Globus pallidus (tissue), 1 donor: ENCODE measurements at places on chromosomes 12 and 14.

- DNase-seq: no peak
Measured at GRCh38 chr12:62627181-62627580, 160.6 kb downstream of the MON2 start.

GRCh38 chr12:51926718-51927117 is 19.4 kb downstream of the ACVRL1 start:
- no peak for DNase-seq

GRCh38 chr12:87618199-87618598 is 411.0 kb downstream of the C12orf50 start:
- DNase-seq: no peak

- no peak for DNase-seq
Measured at GRCh38 chr14:60931218-60931617, 49.7 kb downstream of the TRMT5 start.

- no peak for DNase-seq
Measured at GRCh38 chr12:29430716-29431044, 49.7 kb upstream of the ERGIC2 start.

DNA sequence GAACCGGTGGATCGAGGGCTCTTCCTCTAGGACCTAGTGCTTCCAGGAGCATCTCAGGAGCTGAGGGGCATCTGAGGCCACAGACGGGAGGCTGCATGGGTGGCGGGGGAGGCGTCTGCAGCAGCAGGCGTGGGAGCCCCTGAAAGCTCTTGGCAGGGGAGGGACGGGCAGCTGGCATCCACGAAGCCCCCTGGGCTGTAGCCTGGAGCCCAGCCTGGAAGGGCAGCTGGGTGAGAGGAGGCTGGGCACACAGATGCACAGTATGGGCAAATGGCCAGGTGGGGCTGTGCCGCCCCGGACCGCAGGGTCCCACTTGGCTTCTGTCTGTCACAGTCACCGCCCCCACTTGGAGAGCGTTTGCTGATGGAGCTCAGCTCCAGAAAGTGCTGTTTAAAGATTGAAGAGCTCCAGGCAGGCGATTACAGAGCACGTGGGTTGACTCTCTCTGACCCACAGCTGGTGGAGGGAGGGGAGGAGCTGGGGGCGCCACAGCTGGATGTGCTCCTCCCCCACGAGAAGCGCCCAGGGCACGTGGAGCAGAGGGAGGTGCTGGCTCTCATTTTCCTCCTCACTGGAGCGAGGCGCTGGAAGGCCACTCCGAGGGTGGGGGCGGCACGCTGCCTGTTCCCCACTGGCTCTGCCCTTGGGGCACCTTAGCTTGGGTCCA is 155.0 kb upstream of the C14orf180 start:
- DNase-seq: peak; percentile 75

GRCh38 chr14:58865514-58866281 is 227.9 kb downstream of the DACT1 start:
- DNase-seq: no peak

DNA sequence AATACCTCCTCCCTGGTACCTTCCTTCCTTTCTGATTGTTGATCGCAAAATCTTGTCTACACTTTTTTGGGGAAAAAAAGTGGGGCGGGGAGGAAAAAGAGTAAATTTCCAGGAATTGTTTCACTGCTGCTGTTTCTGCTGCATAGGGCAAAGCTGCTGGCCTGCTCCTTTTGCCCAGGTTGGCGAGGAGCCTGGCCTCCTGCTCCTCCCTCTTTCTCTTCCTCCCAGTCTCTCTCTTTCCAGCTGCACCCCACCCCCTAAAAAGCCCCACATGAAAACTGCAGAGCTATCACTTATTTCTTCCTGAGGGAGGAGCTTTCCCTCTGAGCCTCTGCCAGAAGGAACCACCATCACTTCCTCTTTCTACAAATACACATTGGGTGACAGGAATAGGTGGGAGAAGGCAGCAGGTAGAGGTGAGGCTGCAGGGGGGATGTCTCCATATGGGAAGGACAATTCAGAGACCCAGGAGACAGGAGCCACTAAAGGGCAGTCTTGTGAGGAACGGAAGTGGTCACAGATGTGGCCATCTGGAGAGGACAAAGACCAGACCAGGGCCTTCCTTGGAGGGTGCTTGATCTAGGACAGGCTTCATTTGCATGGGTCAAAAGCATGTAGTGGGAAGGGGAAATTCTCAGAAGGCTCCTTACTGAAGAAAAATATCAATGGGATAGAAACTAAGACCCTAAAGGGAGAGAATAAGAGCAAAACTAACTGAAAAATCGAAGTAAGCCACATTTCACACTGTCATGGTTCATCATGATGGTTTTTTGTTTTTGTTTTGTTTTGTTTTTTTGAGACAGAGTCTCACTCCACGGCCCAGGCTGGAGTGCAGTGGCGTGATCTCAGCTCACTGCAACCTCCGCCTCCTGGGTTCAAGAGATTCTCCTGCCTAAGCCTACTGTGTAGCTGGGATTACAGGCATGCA is 14.8 kb downstream of the ZBTB39 start:
- DNase-seq: peak; percentile 63

DNA sequence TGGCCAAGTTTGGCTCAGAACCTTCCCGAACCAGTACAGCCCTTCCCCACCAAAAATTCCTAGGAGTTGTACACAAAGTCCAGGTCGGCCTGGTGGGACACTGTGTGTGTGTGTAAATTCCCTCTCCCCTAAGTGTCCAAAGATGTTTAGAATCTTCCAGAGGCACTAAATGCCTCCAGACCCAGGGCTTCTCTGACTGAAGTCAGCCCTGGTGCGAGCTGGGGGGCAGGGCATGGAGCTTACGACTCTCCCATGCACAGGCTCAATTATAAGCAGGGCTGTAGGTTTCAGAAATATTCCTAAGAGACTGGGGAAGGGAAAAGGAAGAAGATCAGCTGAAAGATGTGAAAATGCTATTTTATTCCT is 106.9 kb upstream of the ATF7IP start:
- DNase-seq: no peak

DNA sequence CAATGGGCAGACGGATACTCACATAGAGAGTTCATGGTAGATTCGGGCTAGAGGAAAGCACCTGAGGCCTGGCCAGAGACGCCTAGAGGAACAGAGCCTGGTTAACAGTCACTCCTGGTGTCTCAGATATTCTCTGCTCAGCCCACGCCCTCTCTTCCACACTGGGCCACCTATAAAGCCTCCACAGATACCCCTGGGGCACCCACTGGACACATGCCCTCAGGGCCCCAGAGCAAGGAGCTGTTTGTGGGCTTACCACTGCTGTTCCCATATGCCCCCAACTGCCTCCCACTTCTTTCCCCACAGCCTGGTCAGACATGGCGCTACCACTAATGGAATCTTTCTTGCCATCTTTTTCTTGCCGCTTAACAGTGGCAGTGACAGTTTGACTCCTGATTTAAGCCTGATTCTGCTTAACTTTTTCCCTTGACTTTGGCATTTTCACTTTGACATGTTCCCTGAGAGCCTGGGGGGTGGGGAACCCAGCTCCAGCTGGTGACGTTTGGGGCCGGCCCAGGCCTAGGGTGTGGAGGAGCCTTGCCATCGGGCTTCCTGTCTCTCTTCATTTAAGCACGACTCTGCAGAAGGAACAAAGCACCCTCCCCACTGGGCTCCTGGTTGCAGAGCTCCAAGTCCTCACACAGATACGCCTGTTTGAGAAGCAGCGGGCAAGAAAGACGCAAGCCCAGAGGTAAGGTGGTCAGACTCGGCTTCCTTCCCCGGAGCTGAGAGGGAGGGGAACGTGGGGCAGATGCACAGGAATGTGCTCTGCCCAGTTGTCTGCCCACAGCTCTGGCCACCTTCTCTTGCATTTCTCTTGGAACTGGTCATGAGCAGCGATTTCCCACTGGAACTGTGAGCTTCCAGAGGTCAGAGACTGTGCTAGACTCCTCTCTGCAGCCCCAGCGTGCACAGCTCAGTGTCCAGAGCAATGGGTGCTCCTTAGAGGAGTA is at the start of gene CD4:
Gene CD4, plus strand, starts transcription at position 557 of the 953 bp plus-strand sequence. CDS start 10,611 bp downstream, outside the sequence.
- peak; percentile 54 for DNase-seq

- no peak for DNase-seq
Measured at GRCh38 chr14:105452963-105453362, 21.7 kb upstream of the CRIP2 start.

- DNase-seq: no peak
Measured at GRCh38 chr12:92010368-92010767, 135.3 kb downstream of the BTG1 start.

DNA sequence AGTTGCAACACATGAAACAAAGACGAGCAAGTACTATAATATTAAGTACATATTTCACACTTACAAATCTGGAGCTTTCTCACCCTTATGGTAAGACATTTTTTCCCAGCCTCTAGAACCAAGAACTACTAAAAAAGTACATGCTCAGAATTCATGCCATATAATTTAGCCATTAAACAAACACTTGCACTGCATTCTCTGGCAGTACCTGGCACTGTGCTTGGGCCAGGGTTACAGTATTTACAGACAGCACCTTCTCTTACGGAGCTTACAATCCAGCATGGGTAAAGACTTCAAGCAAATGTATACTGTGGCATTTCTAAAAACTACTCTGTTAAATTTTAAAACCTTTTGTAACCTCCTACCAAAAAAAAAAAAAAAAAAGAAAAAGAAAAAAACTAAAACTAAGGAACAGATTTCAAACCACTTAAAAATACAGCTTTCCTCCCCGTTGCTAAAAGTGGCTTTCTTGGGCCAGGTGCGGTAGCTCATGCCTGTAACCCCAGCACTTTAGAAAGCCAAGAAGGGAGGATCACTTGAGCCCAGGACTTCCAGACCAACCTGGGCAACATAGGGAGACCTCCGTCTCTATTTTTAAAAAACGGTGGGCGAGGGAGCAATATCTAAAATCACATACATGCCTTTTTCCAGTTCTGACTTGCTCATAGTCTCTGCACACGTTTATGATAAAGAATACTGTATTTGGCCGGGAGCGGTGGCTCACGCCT is 956 bp downstream of the GNPTAB start:
- DNase-seq: no peak

DNA sequence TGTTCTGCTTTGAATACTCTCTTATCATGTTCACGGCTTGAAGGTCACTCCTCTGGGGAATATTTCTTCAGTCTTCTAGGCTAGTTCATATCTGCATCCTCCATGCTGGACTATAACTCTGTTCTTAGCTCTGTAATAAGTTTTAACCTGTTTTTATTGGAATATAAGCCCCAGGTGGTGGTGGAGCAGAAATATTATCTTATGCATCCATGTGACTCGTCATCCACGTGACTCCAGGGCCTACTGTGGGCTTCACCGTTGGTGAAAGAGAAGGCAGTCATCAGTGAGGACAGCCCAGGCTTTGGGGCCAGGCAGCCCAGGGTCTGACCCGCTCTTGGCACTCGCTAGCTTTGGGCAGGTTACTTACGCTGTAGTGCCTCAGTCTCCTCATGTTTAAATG is 87.1 kb downstream of the ETNK1 start:
- no peak for DNase-seq

GRCh38 chr12:123533672-123534643 is at the start of gene RILPL1:
Gene RILPL1, minus strand, starts transcription at chr12:123533719. Its CDS starts 237 bp downstream, at chr12:123533482.
- DNase-seq: peak; percentile 69

- DNase-seq: no peak
Measured at GRCh38 chr12:55501601-55502000, 9.4 kb downstream of the OR6C68 start.

DNA sequence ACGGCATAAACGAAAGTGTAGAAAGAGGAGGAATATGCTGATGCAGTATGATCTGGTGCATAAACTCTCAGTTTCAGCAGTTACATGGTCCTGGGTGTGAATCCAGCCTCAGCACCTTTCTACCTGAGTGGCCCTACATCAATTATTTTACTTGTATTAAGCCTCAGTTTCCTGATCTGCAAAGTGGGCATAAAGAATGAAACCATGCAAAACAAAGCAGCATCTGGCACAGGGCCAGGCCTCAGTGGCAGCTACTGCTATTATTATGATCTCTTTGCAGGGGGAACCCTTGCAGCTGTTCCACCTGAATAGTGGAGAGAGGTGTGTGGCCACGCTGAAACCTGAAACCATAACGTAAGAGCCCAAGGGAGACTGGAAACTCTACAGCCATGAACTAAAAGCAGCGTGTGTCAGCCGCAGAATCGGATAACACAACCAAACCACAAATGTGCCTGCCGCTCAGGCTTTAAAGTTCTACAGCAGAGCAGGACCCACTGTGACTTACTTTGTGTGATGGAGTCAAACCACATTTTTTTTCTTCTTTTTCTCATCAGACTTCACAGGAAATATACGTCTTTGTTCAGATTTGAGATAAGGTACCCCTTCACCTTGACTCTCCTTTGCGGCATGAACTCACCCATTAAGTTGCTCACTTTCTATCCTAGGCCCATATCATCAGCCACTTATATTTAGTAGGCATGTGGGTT is 29.2 kb upstream of the FOS start:
- DNase-seq: no peak

DNA sequence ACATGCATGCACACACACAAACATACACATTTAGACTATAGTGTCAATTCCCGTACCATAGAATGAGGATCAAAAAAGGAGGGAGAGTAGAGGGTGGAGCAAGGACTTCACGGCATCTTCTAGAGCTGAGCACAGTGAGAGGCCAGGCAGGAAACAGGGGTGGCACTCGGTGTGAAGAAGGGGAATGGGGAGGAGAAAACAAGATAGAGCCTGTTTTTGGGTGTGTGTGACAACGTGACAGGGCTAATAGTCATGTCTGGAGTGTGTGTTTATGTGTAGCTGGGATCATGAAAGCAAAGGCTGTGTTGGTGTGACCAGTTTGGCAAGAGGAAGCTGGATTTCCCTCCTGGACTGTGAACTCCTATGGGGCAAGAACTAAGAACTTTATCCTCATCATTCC is 9.9 kb upstream of the ACVR1B start:
- DNase-seq: no peak

- DNase-seq: no peak
Measured at GRCh38 chr12:101945369-101946232, 68.2 kb downstream of the DRAM1 start.

- no peak for DNase-seq
Measured at GRCh38 chr12:65898241-65898640, 74.0 kb downstream of the HMGA2 start.

DNA sequence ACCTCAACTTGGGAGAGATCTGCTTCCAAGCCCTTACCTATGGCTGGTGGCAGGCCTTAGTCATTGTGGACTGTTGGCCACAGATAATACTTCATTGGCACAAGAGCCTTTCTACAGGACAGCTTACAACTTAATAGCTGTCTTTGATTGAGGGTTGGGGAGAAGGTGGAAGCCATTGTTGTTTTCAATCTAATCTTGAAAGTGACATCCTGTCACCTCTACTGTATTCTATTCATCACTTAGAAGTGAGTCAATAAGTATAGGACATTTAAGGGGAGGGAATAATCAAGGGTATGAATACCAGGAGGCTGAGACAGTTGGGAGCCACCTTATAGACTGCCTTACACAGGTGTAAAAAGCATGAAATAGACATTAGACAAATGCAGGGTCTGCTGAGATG is 906.3 kb downstream of the NRXN3 start:
- no peak for DNase-seq

GRCh38 chr12:97342130-97342529 is 120.5 kb upstream of the RMST start:
- no peak for DNase-seq

GRCh38 chr14:86858591-86858990 is 1134.4 kb downstream of the GALC start:
- DNase-seq: no peak
